Bronchial epithelial cell (primary cell): ENCODE measurements at places on chromosomes 4 and X.
A peak's percentile ranks its signal among the peaks of the same experiment; 100 is the strongest.

GRCh38 chr4:123936621-123937043, 540.0 kb downstream of the SPRY1 start:
- no peak for DNase-seq

- peak; percentile 86 for DNase-seq
These were observed 98.2 kb upstream of the ARSJ start for GRCh38 chr4:114077610-114078009.

- no peak for DNase-seq
These were observed 1137.0 kb downstream of the PCDH18 start for GRCh38 chr4:136395212-136395722.

DNA sequence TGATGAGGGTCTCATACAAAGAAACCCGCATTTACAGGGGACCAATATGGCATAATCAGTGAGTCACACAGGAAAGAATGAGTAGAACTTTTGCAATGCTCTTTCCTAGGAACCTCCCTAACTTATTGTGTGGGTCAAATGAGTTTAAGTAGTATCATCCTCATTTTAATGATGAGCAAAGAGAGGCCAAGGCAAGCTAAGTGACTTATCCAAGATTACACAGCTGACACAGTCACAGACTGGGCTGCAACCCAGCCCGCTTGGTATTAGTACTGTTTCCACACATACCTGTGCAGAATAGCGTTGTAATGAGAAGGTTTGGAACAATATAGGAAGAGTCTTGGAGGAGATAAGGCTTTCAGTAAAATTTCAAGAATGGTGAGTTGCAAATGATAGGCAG, 91.0 kb upstream of the PPP1R2C start:
- peak; percentile 21 for DNase-seq

GRCh38 chr4:171353535-171353934, 459.7 kb upstream of the GALNTL6 start:
- no peak for DNase-seq

DNA sequence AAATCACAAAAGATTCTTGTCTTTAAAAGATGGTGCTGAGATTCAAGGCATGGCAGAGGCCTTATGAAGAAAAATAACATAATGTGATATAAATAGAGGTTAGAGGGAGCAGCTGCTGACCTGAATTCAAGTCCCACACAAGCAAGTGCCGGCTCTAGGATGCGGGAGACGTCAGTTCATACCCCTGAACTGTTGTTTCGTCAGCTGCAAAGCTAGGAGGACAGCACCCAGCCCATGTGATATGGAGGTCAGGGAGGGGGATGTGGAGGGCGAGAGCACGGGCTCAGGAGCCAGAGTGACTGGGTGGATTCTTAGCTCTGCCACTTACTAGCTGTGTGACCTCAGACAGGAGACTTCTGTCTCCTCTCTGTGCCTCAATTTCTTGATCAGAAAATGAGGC, 77.9 kb downstream of the JAKMIP1 start:
- DNase-seq = no peak

- no peak for DNase-seq
These were observed 939.7 kb upstream of the LCORL start for GRCh38 chr4:18961266-18961665.

DNA sequence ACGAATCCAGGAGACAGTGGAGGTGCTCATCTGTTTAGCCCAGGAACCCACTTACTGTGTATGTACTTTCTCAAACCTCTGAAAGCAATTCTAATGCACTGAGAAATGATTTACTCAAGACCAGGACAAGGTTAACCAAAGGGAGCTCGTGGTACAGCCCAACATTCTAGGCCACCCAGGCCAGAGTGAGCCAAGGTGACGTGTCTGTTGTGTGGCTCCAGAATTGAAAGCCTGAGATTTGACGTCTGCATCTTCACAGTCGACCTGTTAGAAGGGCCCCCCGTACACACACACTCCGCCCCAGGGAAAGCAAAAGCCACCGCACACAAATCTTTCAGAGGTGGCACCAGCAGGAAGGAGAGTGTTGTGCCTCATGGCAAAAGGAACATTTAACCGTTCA, 2.3 kb downstream of the MAP3K15 start:
- DNase-seq = no peak

- no peak for DNase-seq
These were observed 167.9 kb downstream of the FBXW7 start for GRCh38 chr4:152368001-152368400.

DNA sequence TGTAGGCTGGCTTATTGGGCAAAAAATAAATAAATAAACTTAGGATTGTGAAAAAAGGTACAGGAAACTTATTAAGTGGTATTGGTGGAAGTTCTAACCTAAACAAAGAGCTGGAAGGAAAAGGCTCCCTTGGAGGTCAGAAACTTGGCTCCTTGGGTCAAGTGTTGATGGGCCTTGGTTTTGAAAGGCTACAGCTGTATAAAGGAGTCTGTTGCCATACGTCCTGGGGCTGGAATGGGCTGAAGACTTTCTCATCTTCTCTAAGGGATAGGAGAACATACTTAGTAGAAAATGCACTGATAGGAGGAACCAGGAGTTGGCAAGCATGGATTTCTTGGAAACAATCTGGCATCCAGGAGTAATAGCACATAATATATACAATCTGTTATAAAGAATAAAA, 56.6 kb downstream of the PDLIM5 start:
- no peak for DNase-seq

DNA sequence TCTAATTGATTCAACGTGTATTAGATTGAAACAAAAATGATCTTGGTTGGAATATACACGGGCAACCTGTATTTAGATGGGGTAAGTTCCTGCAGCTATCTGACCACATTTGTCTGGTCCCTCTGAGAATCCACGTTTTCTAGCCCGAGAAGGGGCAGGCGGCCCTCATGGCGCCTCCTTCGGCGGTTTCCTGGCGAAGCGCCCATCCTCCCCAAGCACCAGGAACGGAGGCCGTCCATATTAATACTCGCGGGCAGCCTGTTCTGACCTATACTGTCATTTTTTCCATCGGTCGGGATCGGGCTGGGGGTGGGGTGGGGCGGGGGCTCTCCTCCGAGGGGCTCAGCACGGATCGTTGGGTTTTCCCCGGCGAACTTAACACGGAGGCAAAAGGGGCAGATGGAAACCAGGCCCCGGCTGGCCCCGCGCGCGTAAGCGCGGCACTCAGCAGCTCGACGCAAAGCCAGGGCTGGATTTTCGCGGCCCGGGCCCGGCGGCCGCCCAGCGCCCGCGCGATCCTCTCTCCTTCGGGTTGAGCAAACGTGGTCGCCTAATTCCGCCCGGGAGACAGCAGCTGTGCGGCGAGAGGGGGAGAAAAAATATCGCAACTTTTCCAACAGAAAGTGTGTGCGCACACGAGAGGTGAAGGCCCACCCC, 77.2 kb upstream of the BCOR start:
- DNase-seq = no peak

DNA sequence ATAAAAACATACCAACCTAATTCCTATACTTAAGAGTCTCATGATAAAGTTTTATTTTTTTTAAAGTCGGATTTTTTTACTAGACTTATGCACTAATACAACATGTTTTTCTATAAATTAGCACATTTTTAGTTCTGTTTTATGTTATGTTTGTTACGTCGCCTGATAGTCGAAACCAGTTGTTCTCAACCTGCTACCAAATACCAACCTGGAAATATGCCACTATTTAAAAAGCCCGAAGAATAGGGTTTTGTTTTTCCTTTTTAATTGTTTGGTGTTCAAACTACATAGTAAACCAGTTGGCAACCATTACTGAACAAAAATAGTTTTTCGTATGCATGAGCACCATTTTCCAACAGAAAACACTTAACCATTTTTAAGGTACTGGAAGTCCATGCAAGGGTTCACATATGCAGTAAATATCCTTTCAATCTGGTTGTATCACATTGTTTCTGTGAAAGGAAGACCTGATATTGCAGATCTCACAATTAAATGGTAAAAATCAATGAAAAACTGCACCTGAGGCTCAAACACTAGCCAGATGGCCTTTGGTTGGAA, 1.4 kb downstream of the WDFY3 start:
- no peak for DNase-seq

- no peak for DNase-seq
These were observed 1594.6 kb downstream of the ARAP2 start for GRCh38 chr4:34649716-34650115.

DNA sequence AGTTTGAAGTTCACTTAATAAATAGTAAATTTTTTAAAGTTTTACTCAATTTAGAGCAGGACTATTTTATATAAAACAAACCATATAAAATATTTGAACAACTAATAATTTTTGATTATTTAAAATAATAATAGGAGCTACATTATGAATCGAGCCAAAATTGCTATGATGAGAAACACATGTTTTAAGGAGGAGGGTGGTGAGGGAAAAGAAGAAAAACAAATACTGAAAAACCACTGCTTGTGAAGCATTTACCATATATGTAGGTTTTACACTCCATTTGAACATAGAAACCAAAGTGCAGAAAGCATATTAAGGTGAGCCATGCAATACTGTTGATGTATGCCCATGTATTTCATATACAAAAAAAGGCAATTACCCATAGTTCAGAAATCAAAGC, 448.9 kb downstream of the FSTL5 start:
- DNase-seq = no peak

DNA sequence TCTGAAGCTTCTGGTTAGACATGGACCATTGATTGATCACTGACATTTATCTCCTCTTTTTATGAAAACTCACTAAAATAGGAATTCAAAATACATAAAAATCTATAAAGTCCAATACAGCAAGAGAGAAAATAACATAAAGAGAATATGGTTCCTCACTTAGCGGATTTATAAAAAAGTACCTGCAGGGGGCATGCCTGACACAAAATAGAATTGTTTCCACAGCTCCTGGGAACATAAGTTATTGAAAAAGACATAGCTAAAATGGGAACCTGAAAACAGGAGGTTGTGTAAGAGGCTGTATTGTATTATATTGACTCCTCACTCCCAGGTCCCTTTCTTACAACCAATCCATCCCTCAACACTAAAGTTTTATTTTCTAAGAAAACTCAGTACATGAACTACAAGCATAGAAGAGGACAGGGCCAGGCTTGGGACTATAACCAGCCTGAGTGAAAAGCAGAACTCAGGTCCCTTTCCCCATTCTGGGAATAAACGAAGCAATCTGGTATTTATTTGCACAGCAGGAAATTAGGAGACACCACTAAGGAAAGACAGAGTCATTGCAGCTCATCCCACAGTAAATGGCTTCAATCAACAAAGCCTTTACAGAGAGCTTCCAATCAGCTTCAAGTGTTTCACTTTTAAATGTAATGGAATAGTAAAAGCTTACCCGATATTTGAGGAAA, 121.1 kb upstream of the NDST4 start:
- peak; percentile 33 for DNase-seq

- DNase-seq = no peak
These were observed 7.3 kb upstream of the GALNT7 start for GRCh38 chr4:173161311-173161710.

DNA sequence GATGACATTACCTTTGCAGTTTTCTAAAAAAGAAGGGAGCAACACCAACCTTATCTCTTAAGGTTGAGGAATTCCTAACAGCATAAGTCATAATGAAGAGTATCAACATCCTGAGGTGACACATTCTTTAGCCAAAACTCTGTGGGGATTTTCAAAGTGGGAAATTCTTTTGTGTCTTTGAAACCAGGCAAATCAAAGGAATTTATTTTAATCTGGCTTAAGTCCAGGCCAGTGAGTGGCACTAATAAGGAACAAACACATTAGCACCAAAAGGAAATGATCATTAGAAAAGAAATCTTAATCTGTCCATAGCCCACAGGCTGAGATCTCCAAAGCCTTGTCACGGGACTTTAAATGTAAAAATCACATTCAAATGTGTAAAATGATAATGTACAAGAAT, 110.1 kb downstream of the LARP7 start:
- DNase-seq = peak; percentile 39

GRCh38 chr4:336099-336892, 1.3 kb upstream of the ZNF141 start:
- no peak for DNase-seq

DNA sequence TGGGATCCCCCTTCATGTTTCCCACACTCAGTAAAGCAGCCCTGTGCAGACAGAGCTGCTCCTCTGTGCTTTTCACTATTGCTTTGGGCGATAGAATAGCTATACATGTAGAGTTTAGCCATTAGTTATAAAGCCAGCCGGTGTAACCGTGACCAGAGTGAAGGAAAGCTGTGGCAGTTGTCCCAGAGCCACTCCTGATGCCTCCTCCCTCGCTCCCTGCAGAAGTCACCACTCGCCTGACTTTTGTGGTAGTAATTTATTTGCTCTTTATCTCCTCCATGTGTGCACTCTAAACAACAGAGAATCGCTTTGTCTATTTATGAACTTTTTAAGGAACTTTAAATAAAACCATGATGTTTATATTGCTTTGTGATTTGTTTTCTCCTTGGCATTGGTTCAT, 41.8 kb upstream of the WWC2 start:
- DNase-seq = no peak

GRCh38 chr4:121270389-121270788, 106.3 kb upstream of the TNIP3 start:
- peak; percentile 79 for DNase-seq

- no peak for DNase-seq
These were observed 22.2 kb downstream of the PSAPL1 start for GRCh38 chr4:7412554-7412912.

DNA sequence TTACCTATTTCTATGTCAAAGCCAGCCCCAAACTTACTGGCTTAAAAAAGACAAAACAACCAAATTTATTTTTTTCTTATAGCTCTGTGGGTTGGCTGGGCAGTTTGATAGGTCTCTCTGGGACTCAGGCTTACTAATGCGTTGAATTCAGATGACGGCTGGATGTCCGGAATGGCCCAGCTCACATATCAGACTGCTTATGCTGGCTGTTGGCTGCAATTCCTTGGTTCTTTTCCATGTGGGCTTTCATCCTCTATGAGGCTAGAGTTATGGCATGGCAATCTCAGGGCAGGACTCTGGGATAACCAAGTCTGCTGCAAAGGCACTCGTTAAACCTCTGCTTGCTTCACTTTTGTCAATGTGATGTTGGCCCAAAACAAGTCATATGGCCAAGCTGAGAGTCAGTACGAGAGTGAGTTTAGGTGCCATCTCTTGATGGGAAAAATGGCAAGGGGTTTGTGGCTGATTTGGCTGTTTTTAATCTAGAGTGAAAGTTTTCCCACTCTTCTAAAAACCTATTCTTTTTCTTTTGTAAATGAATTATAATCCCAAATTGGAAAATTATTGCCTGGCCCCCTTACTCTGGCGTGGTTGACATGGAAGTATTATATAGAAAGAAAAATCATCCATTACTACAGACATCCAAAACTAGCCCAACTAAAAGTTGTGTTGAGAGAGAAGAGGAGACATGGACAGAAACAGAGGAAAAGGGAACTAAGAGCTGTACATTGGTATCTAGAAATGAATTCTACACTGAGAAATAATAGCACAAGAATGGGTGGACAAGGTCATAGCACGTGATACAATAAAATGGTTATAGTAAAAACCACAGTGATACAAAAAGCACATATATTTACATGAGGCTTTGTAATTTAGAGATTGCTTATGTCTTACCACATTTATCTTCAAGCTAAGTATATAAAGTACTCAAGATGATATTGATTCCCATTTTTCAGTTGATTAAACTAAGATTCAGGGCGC, 6.6 kb downstream of the PRIMPOL start:
- no peak for DNase-seq

GRCh38 chrX:9678215-9678965, 87.3 kb downstream of the GPR143 start:
- no peak for DNase-seq

GRCh38 chr4:52299120-52299519, 248.0 kb downstream of the SPATA18 start:
- DNase-seq = peak; percentile 72

- peak; percentile 65 for DNase-seq
These were observed 389.4 kb upstream of the FTHL17 start for GRCh38 chrX:31461266-31461665.

- no peak for DNase-seq
These were observed at the start of gene PHKA2 for GRCh38 chrX:18983666-18984380. PHKA2 (minus strand) TSS chrX:18984114; CDS start chrX:18983932, 182 bp downstream.

GRCh38 chr4:16196482-16197393, 29.5 kb downstream of the TAPT1 start:
- peak; percentile 72 for DNase-seq
